ENCODE measurements at places on chromosomes 3 and 15.

- no peak for DNase-seq
Measured at GRCh38 chr15:39188930-39189329, 391.9 kb upstream of the THBS1 start.

DNA sequence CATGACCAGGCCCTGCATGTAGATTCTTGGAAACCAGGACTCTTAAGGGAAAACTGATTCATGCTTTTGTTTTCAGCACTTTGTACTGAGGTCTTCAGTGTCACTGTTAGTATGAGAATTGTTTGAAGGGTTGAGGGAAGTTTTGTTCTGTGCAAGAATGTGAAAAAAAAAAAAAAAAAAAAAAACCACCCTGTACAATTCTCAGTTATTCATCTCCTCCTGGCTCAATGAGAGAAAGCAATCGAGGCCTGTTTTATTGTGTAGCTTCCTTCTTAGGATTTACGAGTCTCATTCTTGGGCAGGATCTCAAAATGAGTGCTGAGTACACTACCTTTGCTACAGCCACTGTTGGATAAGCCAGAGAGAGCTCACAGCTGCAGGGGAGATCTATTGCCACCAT, 469.5 kb downstream of the CNTN4 start:
- DNase-seq = no peak

DNA sequence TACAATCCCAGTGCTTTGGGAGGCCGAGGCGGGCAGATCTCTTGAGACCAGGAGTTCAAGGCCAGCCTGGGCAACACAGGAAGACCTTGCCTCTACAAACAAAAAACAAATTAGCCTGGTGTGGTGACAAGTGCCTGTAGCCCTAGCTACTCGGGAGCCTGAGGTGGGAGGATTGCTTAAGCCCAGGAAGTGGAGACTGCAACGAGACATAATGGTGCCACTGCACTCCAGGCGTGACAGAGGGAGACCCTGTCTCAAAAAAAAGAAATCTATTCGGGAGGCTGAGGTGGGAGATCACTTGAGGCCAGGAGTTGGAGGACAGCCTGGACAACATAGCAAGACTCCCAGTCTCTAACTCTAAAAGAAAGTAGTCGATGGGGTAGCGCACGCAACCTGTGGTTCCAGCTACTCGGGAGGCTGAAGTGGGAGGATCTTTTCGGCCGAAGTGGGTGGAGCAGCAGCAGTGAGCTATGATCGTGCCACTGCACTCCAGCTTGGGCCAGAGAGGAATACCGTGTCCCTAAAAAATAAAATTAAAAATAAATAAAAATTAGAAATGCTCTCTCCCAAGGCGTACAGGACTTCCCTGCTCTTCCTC, 775 bp downstream of the C3orf33 start:
- no peak for DNase-seq

DNA sequence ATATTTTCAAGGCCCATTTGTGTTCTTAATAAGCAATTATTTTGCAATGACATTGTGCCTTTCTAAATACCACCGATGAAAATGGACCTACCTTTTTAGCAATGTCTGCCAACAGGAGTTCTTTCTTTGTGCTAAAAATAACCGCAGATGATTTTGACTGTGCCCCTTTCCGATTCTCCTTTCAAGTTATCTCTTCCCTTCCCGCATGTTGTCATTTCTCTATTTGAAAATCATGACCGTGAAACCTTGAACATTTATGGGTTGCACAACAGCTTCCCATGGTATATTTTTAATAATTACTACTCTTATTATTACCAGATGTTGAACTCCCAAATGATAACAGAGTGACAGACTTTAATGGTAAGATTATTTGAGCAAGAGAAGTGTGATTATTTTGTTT, 10.3 kb upstream of the ETFA start:
- DNase-seq = no peak

GRCh38 chr3:165783383-165783782, 53.8 kb downstream of the BCHE start:
- DNase-seq = no peak

DNA sequence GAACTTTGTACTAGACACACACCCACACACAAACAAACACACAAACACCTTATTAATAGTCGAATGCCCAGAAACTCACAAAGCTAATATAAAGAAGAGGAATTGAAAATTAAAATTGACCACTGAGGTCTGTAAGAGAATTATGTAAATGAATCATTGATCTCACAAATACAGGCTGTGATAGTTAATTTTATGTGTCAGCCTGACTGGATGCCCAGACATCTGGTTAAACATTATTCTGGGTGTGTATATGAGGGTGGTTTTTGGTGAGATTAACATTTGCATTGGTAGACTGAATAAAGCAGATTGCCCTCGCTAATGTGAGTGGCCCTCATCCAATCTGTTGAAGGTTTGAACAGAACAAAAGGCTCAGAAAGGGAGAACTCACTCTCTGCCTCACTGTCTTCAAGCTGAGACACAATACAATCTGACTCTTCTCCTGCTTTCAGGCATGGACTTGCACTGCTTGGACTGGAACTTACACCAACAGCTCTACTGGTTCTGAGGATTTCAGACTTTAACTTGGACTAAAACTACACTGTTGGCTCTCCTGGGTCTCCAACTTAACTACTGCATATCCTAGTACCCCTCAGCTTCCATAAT, 199.4 kb upstream of the TTC14 start:
- no peak for DNase-seq

GRCh38 chr3:12871404-12871983, 30.1 kb upstream of the RPL32 start:
- no peak for DNase-seq

GRCh38 chr3:157096328-157096727, 63.6 kb downstream of the CCNL1 start:
- no peak for DNase-seq

DNA sequence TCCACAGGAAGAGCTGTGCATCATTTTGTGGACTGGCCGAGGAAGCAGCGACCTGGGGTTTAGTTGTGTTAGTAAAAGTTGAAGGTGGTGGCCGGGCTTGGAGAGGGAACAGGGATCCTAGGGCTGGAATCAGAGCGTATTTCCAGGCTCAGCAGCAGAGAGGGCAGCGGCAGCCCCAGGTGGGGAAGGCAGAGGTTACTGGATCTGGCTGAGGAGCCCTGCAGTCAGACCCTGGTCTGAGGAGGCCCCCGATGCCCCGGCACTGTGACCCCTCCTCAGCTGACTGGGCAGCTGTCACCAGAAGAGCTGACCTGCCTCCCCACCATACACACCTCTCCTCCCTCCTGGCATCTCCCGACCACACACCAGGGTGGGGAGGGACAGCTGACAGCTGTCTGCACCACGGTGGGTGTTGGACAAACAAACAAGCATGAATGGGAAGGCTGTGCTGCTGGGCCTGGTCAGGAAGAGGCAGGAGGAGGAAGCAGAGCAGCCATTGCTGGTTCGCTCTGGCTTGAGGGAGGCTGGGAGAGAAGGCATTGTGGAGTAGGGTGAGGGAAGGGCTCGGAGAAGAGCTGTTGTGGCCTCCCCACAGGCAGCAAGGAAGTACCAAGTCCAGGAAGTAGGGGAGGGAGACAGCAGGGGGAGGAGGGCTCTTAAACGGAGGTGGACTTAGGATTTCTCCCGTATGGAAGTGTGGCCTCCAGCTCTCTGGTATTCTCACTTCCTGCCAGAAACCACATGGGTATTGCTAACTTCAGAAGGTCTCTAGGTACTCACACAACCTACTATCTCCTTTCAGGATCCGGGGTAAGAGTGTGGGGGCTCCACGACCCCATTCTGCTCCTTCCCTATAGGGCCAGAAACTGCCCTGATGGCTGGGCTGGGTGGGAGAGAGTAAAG, 49.5 kb upstream of the HACD2 start:
- no peak for DNase-seq

DNA sequence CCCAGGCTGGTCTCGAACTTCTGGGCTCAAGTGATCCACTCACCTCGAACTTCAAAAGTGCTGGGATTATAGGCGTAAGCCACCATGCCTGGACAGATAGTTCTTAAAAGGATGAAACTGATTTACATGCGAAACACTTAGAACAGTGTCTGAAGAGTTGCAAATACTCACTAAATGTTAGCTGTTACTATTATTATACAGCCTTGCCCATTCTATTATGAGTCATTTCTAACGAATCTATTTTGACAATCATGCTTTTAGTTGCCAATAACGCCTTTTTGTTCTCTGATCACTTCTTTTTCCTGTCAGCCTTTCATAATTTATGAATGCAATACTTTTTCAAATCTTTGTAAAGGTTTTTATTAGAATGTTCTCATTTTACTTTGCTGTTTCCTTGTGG, 112.7 kb downstream of the SNRK start:
- no peak for DNase-seq

DNA sequence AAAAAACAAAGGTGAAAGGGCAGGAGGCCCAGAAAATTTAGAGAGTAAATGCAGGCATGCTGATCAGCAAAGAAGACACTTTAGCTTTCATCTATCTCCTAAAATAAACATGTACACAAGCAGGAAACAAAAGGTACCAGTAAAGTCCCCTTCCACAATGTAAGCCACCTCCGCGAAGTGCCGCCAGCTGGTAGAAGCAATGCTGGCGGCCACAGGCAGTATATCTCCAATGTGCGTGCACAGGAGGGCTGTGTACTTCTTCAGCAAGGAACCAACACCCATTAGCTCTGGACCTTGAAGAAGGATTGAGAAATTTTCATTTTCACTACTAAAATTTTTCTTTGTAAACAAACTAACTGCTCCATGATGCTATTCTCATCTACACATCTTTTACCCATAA, 75.4 kb downstream of the HERC2 start:
- no peak for DNase-seq

DNA sequence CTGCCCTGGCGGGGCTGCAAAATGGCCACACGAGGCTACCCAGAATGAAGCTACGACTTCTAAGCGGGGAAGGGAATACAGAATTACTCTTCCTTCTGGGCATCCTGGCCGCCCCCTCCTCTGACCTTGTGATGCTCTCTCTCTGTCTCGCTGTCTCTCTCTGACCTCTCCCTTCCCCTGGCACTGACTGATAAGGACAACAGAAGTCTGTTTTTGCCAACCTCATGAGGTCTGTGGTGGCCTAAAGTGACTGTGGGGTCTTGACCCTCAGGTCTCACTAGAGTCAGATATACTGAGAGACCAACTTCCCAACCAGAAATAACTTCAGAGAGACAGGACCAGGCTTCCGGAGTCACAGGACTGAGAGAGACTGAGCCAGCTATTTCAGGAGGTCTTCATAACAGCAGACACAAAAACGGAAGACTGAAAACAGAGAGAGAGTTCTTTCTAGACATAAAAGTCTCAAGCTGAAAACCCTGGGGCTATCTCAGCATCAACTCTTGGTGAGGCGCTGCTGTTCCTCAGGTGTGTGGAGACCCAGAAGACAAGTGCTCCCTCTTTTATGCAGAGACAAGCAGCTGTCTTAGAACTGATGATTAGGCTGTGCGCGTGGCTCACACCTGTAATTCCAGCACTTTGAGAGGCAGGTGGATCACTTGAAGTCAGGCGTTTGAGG, 38.2 kb upstream of the CFAP161 start:
- no peak for DNase-seq

GRCh38 chr3:123112232-123112631, 45.4 kb downstream of the PDIA5 start:
- no peak for DNase-seq

GRCh38 chr15:71195242-71195641, 80.0 kb downstream of the THSD4 start:
- DNase-seq = no peak

- DNase-seq = no peak
Measured at GRCh38 chr3:13780432-13781176, 99.3 kb downstream of the WNT7A start.

DNA sequence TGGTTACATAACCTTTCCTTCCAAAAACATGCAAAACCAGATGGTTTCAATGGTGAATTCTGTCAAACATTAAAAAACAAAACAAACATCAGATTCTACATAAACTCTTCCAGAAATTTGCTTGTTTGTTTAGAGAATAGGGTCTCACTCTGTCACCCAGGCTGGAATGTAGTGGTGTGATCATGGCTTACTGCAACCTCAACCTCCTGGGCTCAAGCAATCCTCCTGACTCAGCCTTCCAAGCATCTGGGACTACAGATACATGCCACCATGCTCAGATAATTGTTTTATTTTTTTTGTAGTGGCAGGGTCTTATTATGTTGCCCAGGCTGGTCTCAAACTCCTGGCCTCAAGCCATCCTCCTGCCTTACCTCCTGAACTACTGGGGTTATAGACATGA, 36.1 kb downstream of the FBXL2 start:
- no peak for DNase-seq

- DNase-seq = no peak
Measured at GRCh38 chr3:178967177-178967532, 104.5 kb downstream of the ZMAT3 start.

DNA sequence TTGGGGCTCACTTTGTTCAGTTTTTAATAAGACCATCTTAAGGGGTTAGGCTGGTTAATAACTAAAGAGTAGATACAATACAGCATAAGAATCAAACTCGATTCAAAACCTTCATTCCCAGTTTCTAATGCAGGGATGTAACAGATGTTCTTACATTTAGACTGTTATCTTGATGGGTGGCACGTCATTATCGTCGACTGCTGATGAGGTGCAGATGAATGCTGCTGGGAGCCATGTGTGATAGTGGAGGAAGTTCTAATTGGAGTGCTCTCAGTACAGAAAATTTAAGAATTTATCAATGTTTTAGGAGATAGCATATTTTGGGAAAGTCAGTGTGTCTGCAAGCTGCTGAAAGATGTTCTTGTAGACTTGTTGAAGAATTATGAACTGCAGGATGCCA, 331.5 kb downstream of the PTPRG start:
- DNase-seq = no peak

DNA sequence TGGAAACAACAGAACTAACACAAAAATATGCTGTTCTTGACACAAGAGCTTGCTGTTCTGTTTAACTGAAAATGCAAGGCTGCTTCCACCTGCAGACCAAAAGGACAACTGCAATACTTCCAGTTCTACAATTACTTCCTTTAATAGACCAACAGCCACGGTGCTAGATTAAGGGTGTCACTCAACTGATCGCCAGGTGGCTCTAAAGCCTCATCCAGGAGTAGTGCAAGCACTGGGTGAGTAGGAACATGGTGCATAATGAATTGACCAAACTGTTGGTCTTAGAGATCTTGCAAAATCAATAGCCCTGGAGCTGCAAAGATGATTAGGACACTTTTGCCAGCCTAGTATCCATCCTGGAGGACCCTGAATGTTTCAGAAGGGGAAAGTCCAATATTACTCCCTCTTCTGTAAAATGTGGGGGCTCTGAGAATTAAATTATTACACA, 3.6 kb upstream of the CLDN16 start:
- no peak for DNase-seq

DNA sequence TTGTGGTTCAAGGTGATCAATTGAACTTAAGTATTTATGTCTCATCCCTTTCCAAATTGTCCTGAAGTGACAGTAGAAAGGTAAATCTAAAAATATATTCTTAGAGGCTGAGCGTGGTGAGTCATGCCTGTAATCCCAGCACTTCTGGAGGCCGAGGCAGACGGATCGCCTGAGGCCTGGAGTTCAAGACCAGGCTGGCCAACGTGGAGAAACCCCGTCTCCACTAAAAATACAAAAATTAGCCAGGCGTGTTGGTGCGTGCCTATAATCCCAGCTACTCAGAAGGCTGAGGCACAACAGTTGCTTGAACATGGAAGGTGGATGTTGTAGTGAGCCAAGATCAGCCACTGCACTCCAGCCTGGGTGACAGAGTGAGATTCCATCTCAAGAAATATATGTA, 226.6 kb downstream of the DPH6 start:
- DNase-seq = no peak

All from GM12892 (cell line).